ENCODE measurements at places on chromosomes 11 and 22.

- DNase-seq = no peak
Measured at GRCh38 chr11:79834015-79834414, 393.2 kb upstream of the TENM4 start.

DNA sequence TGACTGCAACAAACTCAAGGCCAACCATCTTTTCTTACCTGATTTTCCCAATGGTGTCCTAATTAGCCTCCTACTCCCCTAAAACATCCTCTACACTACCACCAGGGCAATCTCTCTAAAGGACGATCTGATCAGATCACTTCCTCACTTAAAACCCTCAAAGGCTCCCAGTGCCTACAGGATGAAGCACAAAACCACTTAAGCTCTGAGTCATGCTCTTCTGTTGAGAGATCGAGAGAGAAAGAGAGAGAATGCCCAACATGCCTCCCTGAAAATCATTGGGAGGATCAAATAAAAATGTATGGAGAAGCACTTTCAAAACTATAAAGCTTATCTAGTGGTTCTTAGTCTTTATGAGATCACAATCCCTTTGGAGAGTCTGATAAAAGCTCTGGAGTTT, 171.1 kb downstream of the CADM1 start:
- DNase-seq = no peak

DNA sequence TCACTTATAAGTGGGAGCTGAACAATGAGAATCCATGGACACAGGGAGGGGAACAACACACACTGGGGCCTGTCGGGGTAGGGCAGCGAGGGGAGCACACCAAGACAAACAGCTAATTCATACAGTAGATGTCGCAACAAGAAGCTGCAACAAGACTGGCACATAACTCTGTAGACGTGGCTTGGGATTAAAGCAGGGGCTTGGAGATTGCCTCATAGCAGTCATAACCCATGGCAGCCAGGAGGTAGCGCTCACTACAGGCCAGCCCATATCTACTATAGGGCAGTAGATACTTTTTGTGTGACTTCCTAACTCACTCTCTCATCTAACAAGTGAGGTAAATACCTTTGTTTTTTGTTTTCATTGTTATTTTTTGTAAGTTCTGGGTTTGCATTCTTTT, 1.7 kb upstream of the OR9G4 start:
- DNase-seq = no peak

GRCh38 chr11:11247576-11247975, 105.5 kb downstream of the CSNK2A3 start:
- no peak for DNase-seq

DNA sequence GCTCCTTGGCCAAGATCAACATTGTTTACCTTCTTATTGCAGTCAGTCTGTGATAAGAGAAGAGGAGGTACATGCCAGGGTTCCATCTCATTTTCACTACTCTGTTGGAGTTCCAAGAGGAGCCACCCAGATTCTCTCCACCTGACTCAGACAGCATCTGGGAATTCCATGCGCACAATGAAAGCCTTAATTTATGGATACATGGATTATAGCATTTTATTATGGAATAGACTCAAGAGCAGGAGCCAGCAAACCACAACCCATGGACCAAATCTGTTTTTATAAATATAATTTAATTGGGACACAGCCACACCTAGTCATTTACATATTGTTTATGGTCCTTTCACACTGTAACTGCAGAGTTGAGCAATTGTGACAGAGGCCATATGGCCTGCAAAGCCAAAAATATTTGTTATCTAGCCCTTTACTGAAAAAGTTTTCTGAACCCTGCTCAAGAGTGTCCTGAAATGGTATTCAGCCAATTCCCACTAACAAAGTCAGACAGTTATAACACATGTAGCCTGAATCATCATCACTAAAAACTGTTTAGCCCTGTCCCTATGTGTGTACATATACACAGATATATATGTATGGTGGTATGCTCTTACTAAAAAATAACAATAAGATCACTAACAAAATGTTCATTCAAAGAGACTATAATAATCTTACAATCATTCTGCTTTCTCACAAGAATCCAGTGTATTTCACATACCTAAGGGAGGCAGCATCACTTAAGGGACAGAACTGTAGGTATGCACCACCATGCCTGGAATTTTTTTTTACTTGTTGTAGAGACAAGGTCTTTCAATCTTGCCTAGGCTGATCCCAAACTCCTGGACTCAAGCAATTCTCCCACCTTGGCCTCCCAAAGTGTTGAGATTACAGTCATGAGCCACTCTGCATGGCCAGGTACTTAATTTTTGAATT, 104.5 kb upstream of the TEAD1 start:
- no peak for DNase-seq

DNA sequence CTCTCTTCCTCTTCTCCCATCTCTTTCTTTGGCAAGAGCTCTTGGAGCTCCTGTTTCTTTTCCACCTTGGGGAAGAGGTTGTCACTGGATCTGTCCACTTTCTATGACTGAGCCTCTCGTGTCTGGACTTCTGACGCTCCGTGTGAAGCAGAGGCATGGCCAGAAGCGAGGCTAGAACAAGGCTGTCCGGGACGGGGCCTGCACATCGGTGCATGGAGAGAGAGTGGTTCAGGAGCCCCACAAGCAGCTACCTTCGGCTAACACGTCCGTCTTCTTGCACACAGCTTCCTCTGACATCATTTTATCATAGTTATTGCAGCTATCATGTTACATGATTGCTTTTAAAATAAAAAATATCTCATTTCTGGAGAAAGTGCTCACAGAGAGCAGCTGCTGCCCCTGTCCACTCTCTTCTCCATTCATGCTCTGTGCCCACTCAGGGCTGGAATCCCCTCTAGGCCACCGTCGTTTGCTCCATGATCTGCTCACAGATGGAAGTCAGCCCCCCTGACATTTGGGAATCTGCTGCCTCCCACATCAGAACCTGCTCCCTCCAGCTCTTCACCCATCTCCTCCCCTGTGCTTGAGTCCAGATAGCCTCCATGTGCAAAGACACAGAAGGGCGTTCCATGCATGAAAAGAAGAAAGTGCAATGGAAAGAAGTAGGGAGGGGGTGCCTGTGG, 308.4 kb downstream of the NTM start:
- no peak for DNase-seq

DNA sequence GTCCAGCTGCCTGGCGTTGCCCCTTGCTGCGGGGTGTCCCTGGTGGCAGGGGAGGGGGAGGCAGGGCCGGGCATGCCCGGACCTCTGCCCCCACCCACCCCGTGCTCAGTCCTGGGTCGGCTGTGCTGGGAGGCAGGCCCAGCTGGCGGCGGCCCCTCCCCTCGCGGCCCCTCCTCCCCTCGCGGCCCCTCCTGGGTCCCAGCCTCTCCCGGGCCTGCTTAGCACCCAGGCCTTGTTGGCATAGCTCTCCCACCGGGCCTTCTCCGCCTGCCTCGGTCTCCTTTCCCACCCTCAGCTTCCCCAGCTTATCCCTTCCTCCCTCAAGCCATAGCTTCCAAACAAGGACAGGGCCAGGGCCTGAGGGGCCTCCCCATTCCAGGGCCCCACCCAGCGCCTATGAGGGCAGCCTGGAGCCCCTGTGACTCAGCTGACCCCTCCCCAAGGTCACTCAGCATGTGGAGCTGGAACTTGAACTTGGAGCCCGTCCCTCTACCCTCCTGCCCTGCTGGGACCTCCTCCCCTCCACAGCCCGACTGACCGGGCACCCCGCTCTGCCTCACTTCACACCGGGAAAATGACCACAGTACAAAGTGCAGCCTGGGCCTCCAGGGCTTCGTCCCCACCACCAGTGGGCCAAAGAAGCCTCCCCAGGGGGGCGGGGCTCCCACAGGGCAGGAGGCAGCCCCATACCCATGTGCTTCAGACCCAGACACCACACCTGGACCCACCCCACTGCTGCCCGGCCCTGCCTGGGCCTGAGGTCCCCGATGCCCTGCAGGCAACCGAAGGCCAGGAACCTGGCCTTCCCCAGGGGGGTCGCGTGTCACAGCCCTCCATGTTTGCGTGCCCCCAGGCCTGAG, 1.2 kb downstream of the EPS8L2 start:
- DNase-seq = no peak

- DNase-seq = no peak
Measured at GRCh38 chr22:45743687-45744086, 72.1 kb downstream of the ATXN10 start.

DNA sequence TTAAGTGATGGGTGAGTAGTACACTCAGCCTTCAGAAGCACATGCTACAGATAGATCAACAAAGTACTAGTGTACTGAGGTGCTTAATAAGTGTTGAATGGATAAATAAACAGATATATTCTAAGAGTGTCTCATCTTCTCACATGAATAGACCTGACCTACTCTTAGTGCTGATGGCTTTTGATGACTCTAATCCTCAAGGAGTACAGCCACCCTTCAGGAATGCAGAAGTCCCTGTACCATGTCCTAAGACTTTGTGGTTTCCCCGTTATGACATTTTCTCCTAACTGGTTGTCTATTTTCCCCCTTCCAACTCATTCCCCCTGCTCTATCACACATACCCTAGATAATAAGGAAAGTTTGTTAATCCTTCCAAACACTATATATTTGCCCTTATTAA, 61.6 kb downstream of the C11orf65 start:
- DNase-seq = no peak

GRCh38 chr11:111601979-111602864, at the start of gene SIK2:
Gene SIK2 (plus strand): TSS chr11:111602449. CDS start chr11:111602564, 115 bp downstream.
- peak; percentile 83 for DNase-seq

DNA sequence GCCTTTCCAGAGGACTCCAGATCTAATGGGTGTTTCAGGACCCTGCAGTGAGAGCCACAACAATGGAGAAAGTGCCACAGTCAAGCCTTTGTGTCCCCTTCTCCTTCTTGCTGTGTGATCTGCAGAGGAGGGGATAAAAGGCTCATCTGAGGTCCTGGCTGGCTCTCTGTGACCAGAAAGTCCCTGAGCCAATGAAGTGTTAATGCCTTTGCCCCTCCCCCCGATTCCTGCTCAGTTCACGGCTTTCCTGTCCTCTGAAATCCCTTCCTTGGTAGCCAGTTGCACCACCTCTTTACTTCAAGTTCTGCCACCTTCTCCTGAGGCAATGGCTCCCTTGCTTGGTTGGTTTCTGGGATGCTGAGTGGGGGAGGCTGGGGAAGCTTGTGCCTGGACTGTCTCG, 47.6 kb downstream of the FLI1 start:
- DNase-seq = no peak

DNA sequence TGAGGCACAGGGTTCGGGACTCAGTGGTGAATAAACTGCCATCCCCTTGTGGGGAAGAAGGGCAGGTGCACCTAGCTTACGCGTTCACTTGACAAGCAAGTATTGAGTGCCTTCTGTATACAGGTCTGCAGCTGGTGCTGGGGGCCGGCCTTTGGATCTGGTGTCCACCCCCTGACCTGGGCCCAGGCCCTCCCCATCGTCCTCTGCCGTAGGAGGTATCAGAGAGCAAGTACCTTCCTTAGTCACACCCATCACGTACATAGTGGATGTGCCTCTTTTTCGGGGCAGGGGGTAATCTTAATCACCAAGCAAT, 53.3 kb downstream of the SMIM38 start:
- DNase-seq = no peak

GRCh38 chr11:132115454-132115853, 745.0 kb downstream of the NTM start:
- DNase-seq = no peak

GRCh38 chr11:73155102-73155501, 13.0 kb upstream of the FCHSD2 start:
- no peak for DNase-seq

DNA sequence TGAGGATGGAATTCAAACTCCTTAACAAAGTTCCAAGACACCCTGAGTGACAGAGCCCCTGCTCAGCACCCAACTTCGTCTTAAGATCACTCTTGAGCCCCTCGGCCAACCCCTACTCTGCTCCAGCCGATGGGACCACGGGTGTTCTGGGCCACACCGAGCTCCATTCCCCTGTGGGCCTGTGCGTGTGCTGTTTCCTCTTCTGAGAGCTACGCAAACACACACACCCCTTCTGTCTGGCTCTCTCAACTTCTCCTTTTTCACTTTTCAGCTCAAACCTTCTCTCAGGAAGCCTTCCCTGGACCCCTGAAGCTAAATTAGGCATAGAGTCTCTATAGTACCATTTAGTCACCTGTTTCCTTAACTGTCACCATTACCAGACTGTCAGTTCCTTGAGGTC, 37.5 kb upstream of the NNMT start:
- no peak for DNase-seq

GRCh38 chr11:134229126-134229790, 4.8 kb downstream of the VPS26B start:
- DNase-seq = no peak

- no peak for DNase-seq
Measured at GRCh38 chr22:30445438-30446145, 20.0 kb downstream of the MTFP1 start.

DNA sequence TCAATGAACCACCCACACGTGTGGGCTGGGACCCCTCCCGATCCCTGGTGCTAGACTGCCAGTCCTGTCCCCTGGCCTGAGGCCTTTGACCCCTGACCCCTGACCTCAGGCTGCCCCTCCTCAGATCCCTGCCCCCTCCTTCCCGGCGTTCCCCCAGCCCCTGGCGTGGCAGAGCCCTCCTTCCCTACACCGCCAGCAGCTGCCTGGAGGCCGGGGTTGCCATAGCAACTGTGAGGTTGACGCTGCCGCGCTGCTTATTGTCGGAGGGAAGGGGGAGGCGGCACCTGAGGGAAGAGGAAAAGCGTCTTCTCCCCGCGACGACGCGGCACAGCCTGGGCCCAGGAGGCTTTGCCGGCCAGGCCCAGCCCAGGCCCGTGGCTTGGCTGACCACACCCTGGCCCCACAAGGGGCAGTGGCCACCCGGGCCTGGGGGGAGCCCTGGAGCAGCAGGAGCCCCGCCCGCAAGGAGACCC, 32.6 kb downstream of the SHANK3 start:
- DNase-seq = peak; percentile 81

DNA sequence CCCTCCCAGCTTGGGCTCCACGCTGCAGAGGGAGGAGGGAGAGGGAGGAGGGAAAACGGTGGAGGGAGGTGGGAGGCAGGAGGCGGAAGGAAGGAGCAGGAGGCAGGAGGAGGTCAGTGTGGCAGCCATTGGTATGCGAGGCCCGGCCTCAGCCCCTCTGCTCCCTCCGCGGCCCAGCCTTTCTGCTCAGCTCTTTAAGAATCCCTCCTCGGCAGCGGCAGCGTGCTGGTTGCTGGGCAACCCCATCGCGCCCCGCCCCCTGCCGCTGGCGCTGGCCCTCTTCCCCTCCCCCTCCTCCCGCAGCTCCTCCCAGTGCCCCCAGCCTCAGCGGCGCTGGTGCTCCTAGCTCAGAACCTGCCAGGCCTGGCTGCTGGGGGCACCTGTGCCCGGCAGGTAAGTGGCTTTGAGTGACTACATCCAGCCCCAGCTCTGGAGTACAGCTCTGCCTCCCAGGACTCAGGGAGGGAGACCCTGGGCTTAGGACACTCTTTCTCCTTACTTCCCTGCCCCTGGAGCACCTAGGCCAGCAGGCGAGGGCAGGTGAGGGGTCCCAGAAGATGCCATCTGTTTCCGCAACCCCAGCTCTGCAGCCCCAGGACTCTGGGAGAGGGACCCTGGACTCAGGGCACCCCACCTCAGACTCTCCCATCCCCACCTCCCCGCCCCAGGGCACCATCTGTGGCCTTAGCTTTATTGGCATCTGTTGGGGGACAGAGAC, 7.2 kb upstream of the FLRT1 start:
- peak; percentile 79 for DNase-seq

DNA sequence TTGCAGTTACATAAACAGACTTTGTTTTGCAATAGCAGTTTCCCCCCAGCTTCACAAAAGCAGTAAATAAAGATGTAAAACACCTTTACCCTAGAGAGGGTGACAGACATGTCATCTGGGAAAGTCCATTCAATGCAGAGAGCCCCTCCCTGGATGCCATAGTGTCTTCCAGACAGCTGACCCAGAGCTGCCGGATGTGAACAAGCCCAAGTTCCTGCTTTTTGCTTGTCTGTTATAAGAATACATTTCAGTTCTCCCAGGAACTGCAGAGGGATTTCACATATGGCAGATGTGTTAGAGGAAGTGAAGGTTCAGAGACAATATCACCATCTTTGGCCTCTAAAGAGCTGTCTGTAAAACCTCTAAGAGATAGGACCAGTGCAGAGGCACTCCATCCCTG, 48.9 kb downstream of the RELT start:
- no peak for DNase-seq

All from NCI-H2227 treated with DMSO at 0.1 percent for 48 hours (cell line).